ENCODE measurements at places on chromosomes 12 and 14.

DNA sequence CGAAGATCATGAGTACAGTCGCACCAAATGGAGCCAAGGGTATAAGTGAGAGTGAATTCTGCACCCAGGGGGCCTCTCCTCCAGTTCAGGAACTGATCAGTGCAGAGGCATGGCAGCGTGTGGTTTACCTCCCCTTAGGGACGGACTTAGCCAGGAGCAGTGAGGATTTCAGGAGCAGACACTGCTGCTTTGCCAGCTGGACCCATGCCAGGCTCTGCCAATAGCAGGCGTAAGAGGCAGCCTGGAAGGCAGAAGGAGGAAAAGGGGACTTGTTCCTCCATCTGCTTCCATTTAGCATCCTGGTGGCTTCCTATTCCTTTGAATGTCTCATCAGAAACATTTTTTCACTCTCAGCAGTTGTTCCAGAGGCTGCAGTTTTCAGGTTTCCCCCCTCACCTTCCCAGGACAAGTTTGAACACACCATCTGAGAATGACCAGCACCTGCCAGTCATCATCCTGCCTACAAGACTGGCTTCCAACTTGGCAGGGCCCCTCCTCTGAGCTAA lies 137.0 kb upstream of the LMNTD1 start:
- DNase-seq, result no peak

DNA sequence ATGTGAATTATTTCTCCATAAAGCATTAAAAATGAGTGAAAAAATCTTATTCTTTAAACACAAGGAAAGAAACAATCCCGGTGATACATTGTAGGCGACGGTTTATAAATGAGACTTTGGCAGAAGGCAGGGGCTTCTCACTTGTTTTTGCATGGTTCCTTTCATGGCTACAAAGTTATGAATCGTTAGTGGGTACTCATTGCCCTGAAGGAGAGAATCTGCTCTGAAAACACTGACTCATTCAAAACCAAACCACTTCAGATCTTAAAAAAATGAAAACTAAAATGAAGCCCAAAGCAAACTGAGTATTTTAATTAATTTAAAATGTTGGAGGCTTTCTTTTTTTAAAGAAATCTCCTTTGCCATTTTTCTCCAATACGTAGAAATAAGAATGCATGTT lies 41.4 kb upstream of the AMIGO2 start:
- no peak for DNase-seq

DNA sequence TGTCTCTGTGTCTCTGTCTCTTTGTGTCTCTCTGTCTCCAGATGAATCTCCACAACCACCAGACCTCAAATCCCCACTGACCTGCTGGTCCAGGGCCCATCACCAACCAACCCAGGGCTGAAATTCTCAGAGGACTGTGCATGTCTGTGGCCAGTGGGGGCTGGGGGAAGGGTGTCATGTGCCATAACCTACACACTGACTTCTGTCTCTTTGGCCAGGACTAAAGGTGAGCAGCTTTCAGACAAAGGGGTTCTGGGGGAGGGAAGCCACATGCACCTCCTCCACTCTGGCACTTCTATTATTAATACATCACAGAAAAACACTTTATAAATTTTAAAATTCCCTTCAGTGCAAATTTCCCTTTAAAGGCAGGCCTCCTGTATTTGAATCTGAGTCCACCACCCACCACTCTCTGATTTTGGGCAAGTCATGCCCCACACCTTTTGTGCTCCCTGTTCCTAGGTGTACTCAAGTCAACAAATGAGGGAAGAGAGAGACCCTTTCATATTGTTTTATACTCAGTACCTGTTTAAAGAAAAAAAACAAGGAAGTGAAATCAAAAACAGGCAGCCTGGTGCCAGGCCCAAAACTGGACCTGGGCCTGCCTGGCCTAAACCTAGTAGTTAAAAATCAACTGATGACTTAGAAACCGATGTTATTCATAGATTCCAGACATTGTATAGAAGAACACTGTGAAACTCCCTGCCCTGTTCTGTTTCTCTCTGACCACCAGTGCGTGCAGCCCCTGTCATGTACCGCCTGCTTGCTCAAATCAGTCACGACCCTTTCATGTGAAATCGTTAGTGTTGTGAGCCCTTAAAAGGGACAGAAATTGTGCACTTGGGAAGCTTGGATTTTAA lies 80.2 kb downstream of the TUNAR start:
- DNase-seq, result no peak

DNA sequence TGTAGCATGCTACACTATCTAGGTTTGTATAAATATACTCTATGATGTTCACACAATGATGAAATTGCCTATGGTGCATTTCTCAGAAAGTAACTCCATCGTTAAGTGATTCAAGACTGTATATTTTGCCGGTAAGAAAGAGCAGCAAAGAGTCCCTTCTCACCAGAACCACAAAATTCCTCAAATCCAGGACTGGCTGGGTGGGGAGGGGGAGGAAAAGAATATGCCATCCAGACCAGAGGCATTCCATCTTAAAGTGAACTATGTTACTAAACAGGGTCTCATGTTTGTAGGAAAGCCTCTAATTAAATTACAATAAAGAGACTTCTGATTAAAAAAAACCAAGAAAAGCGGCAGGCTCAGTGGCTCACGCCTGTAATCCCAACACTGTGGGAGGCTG lies 11.5 kb downstream of the UBE2N start:
- DNase-seq, result no peak

DNA sequence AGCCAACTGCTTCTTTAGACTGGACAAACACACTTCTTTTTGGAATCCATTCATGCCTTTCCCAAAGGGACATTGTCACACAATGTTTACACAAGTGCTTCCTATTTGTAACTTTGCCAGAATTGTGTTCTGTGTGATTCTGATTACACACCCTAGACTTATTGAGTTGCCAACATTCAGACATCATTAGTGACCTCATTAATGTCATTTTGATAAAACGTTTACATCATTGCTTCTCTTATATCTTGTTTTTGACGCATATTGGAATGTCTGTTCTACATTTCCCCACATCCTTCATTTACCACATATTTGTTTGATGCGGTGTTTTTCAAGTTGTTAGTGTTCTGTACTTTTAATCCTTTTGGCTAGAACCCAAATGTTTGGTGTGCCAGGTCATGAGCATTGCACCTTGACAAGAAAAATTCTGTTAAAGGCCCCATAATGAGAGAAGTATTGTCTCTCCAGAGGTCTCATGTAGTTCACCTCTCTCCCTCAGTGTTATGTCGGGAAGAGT lies 305.5 kb downstream of the AEBP2 start:
- DNase-seq, result no peak

- DNase-seq, result no peak
Observed at GRCh38 chr14:51901475-51902024, 41.1 kb downstream of the GNG2 start.

GRCh38 chr12:114672817-114673168 lies 11.2 kb downstream of the TBX3 start:
- no peak for DNase-seq

- no peak for DNase-seq
Observed at GRCh38 chr12:6262623-6263022, 47.9 kb upstream of the PLEKHG6 start.

- DNase-seq, result no peak
Observed at GRCh38 chr14:60254176-60254575, 5.2 kb downstream of the PPM1A start.

- DNase-seq, result no peak
Observed at GRCh38 chr12:62640910-62641448, 174.4 kb downstream of the MON2 start.

GRCh38 chr12:108133482-108133881 lies 4.4 kb downstream of the WSCD2 start:
- no peak for DNase-seq

GRCh38 chr14:100320157-100320856 lies 2.8 kb upstream of the SLC25A47 start:
- no peak for DNase-seq

- no peak for DNase-seq
Observed at GRCh38 chr14:60175255-60175902, 10.2 kb upstream of the DHRS7 start.

- DNase-seq, result no peak
Observed at GRCh38 chr14:73973497-73973896, 23.4 kb downstream of the COQ6 start.

DNA sequence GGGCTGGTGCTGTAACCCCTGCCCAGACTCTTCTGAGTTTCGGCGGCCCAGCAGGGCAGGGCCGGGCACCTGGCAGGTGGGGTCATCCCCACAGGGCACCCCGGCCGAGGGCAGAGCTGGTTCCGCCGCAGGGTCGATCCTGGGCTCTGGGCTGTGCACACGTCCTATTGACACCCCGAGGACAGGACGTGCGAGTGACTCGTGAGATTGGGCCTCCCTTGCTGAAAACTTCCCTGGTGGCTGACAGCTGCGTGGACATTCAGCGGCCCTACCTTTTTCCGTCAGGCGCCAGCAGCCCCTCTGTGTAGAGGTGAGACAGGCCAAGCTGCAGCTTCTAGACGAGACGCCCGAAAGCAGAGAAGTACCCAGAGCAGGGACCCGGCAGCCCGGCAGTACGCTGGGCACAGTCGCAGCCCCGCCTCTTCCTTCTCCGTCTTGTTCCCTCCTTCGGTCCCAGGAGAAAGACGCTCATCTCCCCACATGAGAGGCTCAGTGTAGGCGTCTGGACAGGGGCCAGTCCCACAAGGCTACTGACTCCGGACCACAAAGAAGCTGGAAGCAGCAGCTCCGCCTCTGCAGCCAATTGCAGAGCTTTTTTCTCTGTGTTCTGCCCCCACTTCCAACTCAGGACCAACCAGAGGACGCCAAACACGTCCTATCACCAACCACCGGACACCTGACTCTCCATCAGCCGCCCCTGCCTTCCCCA lies at the start of gene LRCOL1:
TSS of gene LRCOL1 (minus strand) at position 532 of the 709 bp plus-strand sequence. CDS start 4,331 bp downstream, outside the sequence.
- DNase-seq, result no peak

DNA sequence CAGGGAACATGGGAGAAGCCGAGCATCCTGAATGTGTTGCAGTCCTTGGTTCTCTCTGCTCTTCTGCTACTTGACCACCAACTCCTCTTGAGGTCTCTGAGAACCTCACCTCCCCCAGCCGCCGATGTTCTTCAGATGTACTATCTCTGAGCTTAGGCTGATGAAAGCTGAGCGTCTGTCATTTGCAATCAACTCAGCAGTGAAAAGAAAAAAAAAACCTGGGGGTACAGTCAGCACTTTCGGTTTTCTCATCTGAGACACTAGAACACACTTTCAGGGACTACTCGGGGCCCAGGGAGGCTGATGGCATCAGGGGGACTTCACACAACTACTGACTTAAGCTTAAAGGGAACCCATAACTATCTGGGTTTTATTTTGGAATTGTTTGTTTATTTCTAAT lies 9.6 kb upstream of the FLVCR2 start:
- DNase-seq, result no peak

DNA sequence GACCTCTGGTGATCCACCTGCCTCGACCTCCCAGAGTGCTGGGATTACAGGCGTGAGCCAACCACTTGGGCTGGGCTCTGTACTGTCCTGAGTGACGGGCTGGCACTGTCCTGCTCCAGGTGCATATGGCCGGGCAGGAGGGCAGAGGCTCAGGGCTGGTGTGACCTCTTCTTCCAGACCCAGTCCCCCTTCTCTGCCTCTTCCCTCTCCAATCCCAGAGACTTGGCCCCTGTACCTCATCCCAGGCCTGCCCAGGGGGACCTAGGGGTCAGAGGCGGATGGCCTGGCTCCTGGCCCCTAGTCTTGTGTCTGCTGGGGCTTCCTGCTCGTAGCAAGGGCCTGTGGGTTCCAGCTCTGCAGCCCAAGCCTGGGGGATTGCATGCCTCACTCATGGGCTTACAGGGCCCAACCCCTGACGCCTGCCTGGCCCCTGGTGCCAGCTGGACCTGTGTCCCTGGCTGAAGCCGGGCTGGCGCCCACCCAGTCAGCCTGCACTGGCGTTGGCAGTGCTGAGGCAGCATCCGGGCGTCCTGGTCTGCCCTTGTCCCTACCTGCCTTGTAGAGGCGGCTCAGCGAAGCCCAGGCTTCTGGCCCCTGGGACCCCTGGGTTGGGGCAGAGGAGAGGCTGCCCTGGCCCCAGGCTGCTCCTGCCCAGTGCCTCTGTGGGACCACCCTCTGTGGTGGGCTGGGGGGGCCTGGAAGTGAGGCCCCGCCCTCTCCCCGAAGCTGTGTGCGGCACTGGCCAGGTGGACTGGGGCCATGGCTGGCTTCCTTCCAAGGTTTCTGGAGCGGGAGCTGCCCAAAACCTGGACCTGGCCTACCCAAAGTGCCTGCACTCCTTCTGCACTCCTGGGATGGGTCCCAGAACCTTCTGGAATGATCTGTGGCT lies 4.3 kb downstream of the TEDC1 start:
- no peak for DNase-seq

- DNase-seq, result no peak
Observed at GRCh38 chr14:73814153-73814552, 37.5 kb upstream of the PTGR2 start.
